H9 (cell line): ENCODE measurements at places on chromosomes 2 and 18.

- DNase-seq: no peak
These were observed at the start of gene IL37 for GRCh38 chr2:112910865-112911264. TSS of gene IL37 (plus strand) at chr2:112911165. CDS start at chr2:112913013, 1,848 bp downstream.

DNA sequence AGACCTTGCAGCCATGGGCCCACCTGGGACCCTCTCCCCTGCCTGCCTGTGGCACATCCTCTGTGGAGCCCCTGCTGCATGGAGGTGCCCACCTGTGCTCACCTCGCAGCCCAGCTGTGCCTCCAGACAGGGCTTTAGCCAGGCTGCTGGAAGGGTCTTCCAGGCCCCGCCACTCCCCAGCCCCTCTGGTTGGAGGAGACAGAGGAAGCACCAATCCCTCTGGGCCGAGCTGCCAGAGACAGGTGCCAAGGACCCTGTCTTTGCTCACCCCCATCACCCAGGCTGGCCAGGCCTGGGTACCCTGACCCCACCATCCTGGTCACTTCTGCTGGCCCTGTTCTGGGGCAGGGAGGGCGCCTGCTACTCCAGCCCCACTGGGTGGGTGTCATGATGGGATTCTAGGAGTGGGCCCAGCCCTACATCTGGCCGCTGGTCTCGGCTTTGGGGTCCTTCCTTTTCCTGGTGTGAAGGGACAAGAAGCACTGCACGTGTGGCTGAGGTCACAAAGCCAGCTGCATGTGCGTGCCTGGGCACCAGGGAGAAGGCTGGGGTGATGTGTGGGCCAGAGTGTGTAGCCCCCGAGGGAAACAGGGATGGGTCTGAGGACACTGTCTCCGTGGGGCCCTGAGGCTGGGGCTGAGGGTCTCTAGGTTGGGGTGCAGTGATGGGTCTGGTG is 9.3 kb upstream of the NEU4 start:
- no peak for DNase-seq

DNA sequence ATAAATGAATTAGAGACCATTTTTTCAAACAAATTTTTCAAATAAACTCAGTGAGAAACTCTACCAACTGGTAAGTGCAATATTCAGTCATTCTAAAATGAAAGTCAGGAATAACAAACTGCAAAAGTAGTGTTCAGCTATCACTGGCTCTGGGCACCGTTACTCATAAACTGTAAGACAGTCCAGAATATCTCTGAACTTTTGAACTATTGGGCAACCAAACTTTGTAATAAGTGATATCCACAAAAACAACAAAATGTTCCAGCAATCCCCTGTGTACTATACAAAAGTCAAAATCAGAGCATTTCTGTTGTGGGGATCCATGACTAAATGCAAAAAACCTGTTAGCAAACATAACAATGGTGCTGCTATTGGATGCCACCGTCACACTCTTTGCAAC is 56.3 kb downstream of the SLC25A12 start:
- DNase-seq: no peak

DNA sequence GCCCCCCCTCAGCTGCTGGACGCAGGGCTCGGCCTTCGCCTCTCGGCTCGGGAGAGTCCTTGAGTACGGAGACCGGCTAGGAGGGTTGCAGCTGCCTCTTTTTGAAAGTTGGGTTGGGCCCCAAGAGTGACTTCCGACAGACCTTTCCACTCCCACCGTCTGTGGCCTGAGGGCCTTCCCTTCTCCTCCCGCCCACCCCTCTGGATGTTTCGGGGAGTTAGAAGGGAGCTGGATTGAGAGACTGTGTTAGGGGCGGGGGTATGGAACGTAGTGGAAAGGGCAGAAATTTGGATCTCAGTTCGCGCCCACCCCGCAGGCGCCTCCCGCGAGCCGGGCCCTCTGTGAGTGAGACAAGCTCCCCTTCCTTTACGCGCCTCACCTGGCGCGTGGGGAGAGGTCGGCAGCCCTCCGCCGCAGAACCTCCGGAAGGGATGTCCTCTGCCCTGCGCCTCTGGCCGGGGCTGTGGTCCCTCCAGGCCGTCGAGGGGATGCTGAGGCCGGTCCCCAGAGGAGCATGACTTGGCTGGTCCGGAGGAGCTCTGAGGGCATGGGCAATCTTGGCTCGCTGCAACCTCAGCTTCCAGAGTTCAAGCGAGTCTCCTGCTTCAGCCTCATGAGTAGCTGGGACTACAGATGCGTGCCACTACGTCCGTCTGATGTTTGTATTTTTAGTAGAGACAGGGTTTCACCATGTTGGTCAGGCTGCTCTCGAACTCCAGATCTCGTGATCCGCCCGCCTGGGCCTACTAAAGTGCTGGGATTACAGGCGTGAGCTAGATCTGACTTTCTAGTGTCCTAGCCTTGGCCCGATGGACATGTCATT is 15.9 kb downstream of the C2orf74 start:
- DNase-seq: peak; percentile 51

- DNase-seq: no peak
These were observed 74.7 kb upstream of the PTPRM start for GRCh38 chr18:7492385-7492784.

DNA sequence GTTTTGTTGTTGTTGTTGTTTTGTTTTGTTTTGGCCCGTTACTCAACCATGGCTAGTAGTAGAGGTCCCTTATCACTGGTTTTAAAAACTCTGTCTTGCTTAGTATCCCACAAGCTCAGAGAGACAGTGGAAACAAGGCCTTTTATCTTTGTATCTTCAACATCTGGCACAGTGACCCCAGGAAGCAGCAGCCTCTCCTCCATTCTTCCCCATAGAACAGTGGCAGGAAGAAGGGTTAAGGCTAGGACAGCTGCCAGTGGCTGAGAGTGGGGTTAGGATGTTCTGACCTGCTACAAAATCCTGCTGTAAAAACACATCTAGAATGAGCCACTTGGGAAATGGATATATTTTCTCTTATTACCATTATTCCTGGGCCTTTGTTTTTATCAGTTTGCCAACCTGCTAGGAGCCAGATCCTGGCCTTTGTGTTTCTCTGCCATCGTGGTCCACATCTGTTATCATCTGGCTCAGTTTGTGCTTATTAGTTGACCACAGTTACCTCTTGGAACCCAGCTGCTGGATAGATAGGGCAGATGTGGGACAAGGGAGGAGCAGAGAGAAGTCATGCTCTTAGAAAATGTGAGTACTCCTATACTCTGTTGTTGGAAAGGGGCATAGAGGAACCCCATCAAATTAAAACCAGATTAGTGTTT is 246.8 kb downstream of the AGPS start:
- no peak for DNase-seq

DNA sequence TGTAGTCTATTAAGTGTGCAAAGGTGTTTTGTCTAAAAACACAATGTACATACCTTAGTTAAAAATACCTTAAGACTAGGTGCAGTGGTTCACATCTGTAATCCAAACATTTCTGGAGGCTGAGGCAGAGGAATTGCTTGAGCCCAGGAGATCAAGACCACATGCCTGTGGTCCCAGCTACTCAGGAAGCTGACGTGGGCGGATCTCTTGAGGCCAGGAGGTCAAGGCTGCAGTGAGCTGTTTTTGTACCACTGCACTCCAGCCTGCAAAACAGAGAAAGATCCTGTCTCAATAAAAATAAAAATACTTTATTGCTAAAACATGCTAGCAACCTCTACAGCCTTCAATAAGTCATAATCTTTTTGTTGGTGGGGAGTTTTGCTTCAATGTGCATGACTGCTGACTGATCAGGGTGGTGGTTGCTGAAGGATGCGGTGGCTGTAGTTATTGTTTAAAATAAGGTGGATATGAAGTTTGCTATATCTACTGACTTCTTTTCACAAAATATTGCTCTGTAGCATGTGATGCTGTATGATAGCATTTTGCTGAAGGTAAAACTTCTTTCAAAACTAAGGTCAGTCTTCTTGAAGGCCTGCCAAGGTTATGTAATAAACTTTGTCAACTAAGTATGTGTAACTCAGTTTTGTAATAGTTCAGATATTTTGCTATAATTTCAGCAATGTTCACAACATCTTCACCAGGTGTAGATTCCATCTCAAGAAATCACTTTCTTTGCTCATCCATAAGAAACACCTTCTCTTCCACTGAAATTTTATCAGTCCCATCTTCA is 1238.0 kb upstream of the NRXN1 start:
- DNase-seq: no peak

- DNase-seq: no peak
These were observed 1.0 kb downstream of the CHRNG start for GRCh38 chr2:232540441-232541041.

- DNase-seq: no peak
These were observed 70.6 kb downstream of the SH3YL1 start for GRCh38 chr2:193141-193671.

DNA sequence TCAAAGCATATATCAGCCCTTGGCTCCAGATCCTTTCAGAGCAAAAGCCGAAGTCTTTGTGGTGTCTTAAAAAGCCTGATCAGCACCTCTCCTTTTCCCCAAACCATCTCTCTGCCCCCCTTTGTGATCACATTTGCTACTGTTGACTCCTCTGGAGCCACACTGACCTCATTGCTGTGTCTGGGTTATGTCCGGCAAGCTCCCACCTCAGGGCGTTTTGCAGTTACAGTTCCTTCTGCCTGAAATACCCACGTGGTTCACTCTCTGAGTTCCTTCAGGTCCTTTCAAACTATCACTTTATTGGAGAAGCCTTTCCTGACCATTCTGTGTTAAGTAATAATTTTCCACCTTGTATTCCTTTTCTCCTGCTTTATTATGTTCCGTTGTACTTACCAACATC is 11.8 kb downstream of the C2orf69 start:
- DNase-seq: no peak

DNA sequence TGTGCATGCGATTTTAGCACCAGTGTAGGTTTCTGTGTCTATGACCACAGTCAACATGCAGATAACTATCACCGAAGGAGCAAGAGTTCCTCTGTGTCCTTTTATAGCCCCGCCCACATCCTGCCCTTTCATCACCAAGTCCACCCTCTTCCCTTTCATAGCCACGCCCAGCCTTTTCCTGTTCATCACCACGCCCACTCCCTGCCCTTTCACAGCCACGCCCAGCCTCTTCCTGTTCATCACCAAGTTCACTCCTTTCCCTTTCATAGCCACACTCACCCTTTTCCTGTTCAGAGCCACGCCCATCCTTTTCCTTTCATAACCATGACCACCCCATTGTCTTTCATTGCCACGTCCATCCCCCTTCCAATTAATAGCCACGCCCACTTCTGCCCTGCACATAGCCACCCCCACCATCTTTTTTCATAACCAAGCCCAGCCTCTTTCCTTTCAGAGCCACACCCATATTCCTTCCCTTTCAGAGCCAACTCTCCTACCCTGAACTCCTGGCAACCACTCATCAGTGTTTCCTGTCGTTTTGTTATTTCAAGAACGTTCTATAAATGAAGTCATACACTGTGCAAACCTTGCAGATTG is 273.9 kb downstream of the MYT1L start:
- DNase-seq: peak; percentile 75
